NCI-H2029 treated with DMSO at 0.1 percent for 48 hours (cell line): ENCODE measurements at places on chromosomes 2 and 18.

DNA sequence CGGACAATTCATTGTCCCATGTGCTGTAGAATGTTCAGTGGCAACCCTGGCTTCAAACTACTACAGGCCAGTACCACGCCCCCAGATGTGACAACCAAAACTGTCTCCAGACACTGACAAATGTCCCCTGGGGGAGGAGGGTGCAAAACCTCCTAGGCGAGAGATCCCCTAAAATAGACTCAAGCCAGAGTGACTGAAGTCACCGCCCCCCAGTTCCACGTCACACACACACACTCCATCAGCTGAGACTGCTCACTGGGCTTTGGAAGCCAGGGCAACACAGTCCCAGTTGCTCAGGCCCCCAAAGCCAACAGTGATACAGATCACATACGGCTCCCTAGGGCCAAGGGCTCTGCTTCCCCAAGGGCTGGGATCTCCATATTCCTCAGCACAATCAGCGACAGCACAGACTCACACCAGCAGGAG is 19.1 kb downstream of the HDAC4 start:
- DNase-seq, result no peak

DNA sequence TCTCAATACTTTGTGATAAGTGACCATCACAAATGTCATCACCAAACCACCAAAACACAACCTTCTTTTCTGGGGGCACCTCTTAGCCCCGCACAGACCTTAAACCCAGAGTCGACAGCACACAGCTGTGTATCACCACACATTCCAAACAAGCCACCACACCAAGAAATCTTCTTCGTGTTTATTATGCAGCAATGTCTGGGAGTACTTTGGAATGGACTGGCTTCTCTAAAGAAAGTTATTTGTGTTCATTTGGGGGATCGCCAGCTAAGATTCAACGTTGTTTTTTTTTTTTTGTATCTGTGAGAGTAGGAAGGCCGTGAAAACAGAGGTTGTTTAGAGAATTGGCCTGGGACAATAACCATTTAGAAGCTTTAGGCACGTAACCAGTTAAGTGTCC is 1.1 kb upstream of the MTA3 start:
- no peak for DNase-seq

DNA sequence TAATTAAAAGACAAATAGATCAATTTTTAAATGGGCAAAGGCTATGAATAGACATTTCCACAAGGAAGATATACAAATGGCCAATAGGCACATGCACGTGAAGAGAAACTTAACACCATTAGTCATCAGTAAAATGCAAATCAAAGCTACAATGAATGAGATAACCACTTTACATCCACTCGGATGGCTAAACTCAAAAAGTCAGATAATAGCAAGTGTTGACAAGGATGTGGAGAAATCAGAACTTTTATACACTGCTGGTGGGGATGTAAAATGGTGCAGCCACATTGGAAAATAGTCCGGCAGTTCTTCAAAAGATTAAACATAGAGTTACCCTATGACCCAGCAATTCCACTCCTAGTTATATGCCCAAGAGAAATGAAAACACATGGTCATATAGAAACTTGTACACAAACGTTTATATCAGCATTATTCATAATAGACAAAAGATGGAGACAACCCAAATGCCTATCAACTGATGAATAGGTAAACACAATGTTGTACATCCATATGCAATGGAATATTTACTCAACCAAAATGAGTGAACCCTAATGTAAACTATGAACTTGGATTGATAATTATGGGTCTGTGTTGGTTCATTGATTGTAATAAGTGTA is 51.1 kb downstream of the SMAD7 start:
- DNase-seq, result no peak

- DNase-seq, result no peak
Observed at GRCh38 chr2:98346311-98347236, at the start of gene CNGA3. Gene CNGA3 (plus strand): TSS chr2:98346456. CDS start chr2:98369976, 23,520 bp downstream.

DNA sequence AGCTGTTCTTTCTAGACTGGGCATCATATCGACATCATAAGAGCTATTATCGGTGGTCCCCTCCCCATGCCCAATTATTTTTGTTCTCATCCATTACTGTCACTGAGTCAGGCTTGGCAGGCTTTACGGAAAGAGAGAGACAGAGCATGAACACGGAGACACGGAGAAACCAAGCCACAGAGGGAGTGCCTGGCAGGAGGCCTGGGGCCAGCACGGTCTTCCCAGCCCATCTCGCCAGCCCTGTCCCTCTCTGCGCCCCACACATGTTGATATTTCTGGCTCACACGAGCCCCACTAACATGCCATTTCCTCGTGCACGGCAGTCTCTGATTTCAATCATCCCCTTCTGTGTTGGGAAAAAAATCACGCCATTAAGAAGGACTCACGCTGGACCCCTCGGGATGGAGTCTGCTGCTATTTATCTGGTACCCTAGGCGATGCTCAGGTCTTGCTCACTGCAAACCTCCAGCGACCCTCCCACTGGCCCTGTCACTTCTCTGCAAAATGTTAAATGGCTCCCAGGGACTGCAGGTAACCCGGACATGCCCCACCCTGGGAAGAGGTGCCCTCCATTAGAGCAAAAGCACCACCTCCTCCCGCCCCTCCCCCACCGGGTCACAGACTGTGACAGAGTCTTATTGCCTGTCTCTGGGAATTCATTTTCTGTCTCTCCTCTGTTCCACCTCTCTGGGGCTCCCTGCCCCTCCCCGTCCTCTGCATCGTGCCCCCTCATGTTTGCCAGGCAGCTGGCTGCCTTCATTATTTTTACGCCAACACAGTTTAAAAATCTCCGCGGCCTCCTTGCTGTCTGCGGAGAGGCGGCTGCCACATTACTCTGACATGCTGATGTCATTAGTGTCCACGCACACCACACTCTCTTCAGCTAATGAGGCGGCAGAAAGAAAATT is 40.1 kb upstream of the GBX2 start:
- no peak for DNase-seq

DNA sequence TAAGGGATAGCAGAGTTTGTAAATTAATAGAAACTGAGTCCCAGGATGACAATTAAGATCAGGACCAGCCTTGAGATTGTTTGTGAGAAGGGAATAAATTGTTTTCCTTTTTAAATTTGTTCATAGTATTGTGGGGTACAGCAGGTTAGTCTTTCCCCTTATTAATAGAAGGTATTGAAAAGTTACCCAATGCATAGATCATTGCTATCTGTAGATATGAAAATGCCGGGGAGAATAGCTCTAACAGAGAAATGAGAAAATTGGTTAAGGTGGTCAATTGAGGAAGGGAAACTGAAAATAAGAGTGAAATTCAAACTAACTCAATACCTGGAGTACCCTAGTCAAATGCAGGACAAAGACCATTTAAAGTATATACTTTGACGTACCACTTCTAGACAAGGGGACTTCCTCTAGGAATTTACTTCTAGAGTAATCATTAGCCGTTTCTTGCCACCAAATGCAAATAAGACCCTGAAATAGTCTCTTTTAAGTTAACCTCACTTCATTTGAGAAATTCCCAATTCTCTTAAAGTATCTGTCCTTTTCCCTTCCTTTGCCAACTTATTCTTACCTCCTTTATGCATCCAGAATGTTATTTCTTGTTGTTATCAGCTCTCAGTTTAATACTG is 1224.4 kb upstream of the LRRTM1 start:
- DNase-seq, result no peak

DNA sequence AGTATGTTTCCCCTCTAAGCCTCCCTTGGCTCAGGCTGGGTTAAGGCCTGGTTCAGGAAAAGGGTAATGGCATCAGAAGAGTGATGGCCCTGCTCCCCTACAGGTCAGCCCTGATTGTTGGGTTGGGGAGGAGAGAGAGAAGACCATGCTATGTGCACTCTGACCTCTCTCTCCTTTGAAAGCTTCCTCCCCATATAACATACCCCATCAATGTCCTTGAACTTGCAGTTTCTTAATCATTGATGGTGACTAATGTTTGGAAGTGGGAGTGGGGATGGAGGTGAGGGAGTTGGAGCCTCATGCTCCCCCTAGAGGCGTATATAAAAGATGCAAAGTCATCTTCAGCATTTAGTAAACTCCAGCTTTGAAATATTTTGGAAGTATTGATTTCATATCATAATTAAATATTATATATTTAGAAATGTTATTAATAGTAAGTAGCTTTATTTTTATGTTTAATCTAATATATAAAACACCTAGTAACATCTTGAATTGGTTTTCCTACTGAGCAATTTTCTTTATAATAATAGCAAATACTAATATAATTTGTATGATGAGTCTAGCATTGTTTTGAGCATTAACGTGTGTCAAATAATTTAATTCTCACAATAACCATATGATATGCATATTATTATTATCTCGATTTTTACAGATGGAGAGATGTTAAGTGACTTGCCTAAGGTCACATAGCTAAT is 8.8 kb downstream of the PLCL1 start:
- no peak for DNase-seq

DNA sequence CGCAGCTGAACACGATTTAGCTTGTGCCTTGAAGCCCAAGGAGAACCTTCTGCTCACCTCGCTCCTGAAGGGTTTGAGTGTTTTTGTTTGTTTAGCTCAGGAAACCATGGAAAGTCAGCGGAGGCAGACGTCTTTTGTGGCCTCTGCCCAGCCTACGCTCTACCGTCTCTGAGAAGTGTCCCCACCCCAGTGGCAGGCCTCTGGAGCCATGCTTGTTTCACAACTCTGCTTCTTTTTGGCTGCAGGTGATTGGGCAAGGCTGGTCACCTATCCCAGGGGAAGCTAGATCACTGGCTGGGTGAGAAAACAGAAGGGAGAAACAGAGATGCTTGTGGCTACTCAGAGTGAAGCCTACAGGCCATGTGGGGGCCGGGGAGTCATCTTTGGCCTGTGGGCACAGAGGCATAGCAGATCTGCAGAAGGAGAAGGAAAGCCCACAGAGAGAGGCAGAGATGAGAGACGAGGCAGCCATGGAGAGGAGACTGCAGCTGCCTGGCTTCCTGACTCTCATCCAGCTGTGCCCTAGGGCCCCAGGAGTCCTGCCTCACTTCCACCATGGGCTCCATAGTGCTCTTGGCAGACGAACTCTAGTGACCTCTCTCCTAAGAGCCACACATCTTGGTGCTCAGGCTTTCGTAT is 50.1 kb downstream of the CIB4 start:
- no peak for DNase-seq

DNA sequence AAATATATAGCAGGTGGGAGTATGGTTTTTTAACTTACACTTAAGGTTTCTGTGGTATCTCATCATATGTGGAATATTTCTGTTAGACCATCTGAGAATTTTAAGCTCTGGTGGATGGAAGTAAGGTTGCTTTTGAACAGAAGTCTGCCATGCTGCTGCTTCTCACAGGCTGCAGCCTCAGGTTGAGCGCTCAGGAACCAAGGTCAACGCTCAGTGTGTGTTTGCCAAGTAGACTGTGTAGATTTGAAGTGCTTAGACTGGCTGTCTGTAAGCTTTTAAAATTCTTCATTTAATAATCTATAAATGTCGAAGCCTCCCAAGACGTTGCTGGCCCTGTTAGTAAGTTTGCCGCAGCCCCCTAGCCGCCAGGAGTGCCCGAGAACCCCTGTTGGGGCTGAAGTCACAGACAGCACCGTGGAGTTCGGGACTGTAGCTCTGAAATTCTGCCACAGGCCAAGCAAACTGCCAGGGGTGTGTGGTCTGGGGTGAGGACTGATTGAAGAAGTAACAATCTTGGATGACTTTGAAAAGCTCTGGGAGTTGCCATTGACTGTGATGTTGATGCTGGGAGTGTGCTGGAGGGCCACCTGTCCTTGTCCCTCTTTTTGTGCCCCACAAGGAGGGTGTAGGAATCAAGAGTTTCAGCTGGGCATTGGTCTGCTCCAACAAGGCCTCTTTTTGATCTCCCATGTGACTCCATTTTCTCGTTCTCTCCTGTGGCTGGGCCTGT is 26.9 kb downstream of the INPP4A start:
- no peak for DNase-seq

DNA sequence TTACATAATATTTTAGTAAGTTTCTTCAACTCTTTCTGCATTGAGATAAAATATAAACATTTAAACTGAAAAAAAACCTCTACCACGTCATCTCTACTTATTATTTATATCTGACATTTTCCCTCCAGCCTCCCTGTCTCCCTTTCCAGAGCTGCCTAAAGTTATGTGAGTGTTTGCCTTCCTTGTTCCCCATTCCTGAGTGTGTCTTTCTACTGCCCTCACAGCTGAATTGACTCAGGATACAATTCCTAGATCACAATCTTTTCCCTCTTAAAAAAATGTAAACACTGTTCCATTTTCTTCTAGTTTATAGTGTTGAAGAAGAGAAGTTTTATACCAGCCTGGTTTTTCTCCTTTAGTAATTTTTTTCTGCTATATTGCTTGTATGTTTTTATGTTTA is 5.3 kb downstream of the TRPM8 start:
- DNase-seq, result no peak

DNA sequence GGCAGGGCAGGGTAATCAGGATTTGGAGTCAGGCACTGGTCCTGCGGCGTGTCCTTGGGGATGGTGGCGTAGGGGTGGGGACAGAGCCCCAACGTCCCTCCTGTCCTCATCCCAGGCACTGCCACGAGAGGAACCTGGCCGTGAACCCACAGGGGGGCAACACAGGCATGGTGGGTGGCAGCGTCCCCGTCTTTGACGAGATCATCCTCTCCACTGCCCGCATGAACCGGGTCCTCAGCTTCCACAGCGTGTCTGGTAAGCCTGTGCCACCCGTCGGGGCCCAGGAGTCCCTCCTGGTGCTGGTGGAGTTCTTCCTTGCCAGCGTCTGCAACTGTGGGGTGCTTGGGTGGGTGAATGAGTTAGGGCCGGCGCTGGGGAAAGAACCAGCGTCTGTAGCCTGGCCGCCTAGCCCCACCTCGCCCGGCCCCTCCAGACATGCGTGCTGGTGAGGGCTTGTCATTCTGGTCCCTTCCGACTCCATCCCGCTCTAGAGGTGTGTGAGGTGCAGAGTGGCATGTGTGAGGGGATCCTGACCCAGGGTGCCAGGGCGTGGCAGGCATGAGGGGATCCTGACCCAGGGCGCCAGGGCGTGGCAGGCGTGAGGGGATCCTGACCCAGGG is 8.0 kb downstream of the D2HGDH start:
- no peak for DNase-seq

- DNase-seq, result no peak
Observed at GRCh38 chr18:28110924-28111323, 66.0 kb downstream of the CDH2 start.

GRCh38 chr2:43448822-43449110 is 147.1 kb downstream of the THADA start:
- DNase-seq, result no peak

GRCh38 chr18:5516841-5517240 is 27.0 kb downstream of the EPB41L3 start:
- no peak for DNase-seq

DNA sequence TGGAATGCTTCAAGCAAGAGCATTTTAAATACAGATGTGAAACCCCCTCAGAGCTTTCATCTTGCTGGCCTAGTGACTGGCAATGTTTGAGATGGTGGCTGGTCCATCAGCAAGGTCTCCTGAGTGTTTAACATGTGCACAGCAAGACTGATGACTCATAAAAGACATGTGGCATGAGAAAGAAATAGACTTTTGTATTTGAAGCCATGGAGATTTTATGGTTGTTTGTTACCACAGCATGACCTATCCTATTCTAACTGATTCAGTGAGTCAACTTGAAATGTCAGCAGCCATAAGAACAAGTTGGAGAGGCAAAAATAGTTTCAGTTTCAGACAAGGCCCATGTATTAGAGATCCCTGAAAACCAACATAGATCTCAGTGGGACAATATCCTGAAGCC is 154.7 kb upstream of the LYPD1 start:
- no peak for DNase-seq

GRCh38 chr2:28613633-28614501 is 118.0 kb downstream of the PLB1 start:
- peak; percentile 11 for DNase-seq
